ENCODE measurements at places on chromosomes 4 and X. TPM values are rescaled to one million over a fixed set of nuclear protein-coding genes. Genes with fewer than 3 reads are reported as not detected.

Gene RNF212
- not detected for total RNA-seq

DNA sequence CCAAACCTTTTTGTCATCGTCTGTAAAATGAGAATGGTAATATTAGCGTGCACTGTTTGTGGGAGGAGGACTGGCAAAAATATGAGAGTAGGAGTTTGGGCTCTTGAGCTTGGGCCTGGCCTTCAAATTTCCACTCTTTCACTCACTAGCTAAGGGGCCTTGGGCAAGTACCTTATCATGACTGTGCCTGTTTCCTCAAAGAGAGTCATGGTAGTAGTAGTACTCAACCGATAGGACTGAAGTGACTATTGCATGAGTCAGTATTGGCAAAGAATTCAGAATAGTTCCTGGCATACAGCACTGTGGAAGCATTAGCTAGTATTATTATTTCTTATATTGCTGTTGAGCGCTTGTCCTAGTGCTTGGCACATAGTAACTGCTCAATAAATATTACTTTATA, 16.0 kb upstream of the RBM3 start:
- DNase-seq = peak; percentile 72

DNA sequence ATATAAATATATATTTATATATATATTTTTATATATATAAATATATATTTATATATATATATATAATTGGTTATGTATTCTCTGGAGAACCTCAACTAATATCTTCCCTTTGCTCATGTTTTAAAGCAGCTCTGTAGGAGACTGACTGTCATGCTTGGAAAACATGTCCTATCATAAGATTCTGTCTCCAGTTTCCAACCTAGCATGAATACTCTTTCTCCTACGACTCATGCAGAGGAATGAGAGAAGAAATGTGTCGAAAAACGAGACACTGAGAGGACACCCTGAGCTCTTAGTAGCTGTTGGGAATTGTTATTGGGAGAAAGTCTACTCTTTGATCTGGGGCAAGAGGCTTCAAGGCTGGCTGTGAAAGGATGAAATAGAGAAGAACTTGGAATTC, 166.5 kb upstream of the SLIT2 start:
- no peak for DNase-seq

DNA sequence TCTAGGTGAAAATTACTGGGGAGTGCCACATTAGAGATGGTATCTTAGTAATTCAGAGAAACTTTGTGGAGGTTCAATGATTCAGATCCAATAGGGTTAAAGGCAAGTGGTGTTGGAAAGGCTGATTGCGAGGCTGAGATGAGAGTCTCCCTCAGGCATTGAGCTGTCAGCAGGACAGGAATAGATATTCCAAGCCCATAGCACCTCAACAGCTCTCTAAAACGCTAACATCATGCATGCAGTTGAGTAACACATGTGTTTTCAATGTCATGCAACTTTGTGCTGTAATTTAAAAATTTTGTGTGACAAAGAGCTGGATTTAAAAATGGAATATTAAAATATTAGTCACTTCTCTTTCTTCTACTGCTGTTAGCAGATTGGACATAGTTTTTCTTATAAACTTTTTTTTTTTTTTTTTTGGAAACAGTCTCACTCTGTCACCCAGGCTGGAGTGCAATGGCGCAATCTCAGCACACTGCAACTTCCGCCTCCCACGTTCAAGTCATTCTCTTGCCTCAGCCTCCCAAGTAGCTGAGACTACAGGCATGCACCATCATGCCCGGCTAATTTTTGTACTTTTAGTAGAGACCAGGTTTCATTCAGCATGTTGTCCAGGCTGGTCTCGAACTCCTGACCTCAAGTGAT, 173.5 kb upstream of the C1QTNF7 start:
- DNase-seq = peak; percentile 73
